ENCODE measurements at places on chromosomes 6 and 20.

- no peak for DNase-seq
Observed at GRCh38 chr20:33518071-33518470, 28.2 kb downstream of the CBFA2T2 start.

GRCh38 chr6:155473741-155474140 is 18.1 kb upstream of the NOX3 start:
- DNase-seq: no peak

DNA sequence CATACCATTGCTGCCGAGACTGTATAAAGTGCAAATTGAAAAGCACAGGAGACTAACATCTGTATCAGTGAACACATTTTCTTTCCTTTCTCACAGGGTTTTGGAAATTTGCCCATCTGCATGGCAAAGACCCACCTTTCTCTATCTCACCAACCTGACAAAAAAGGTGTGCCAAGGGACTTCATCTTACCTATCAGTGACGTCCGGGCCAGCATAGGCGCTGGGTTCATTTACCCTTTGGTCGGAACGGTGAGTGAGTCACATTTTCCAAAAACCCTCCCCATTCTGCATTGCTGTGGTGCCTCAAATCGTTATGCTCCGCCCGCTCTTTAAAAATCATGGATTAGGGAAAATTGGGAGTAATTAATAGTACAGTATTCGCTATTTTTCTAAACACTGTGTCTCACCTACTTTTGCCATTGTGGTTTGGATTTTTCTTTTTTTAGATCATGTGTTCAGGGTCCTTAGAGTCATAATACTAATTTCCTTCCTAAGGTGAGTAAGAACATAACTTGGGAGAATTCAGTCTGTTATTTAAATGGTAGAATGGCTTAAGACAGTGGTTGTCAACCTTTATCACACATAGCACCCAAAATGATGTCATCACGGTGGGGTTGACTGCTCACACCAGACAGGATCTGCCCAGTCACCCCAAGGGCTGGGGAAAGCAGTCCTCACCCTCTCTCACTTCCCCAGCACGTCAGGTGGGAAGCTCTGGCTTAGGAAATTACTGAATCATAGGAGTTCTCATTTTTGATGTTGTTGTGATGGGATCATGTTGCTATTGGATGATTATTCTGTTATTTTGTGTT is 171.6 kb downstream of the MTHFD1L start:
- DNase-seq: peak; percentile 42

DNA sequence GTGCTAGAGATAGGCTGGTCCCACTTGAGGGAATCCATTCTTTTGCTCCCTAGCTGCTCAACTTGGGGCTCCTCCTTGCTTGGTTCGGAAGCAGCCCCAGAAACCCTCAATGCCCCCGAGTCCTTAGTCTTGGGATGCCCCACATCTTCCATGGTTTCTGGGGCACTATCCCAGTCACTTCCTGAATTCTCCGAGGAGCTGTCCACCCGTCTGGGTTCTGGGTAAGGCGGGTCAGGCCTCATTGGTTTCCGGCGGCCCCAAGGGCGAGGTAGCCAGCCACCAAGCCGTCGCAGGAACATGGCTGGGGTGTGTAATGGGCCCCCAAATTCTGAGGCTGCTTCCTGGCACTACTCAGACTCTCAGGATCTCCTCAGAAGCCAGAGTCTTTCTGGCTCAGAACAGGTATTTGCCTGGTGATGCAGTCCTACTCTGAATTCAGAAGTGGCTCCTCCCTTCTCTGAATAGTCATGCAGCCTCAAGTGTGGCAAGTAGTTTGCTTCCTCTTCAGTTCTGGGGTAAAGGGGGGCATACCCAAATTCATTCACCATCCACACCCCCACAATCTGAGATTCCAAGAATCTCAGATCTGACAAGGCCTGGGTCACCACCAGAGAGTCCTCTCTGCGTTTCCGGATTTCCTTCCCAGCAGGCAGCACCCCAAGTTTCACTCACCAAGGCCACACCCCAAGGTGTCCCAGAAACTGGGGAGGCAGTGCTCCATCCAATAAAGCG is 763 bp downstream of the C6orf47 start:
- peak; percentile 54 for DNase-seq

DNA sequence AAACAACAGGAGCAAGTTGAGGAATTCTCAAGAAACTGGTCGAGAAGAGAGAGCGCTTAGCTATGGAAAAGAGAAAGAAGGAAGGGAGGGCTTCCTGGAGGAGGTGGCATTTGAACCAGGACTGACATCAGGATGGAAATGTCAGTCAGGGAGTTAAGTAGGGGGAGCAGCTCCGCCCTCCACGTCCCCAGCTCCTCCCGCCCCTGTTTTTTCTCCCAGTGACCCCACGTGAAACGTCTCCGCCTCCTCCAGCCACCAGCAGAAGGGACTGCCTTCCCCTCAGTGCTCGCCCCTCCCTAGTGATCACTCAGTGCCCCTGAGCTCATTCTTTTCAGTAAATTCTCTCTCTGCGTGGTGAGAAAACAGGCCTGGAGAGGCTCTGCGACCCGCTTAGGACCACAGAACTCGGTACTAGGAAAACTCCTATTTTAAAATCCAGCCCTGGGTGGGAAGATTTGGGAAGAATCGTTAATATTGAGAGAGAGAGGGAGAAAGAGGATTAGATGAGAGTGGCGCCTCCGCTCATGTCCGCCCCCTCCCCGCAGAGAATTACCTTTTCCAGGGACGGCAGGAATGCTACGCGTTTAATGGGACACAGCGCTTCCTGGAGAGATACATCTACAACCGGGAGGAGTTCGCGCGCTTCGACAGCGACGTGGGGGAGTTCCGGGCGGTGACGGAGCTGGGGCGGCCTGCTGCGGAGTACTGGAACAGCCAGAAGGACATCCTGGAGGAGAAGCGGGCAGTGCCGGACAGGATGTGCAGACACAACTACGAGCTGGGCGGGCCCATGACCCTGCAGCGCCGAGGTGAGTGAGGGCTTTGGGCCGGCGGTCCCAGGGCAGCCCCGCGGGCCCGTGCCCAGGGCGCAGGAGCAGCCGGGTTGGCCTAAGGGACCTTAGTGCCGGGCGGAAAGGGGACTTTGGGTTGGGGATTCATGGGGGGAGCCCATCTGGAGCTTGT is 4.6 kb downstream of the HLA-DPB1 start:
- peak; percentile 51 for DNase-seq

- DNase-seq: no peak
Observed at GRCh38 chr6:135505648-135506047, 8.1 kb upstream of the AHI1 start.

DNA sequence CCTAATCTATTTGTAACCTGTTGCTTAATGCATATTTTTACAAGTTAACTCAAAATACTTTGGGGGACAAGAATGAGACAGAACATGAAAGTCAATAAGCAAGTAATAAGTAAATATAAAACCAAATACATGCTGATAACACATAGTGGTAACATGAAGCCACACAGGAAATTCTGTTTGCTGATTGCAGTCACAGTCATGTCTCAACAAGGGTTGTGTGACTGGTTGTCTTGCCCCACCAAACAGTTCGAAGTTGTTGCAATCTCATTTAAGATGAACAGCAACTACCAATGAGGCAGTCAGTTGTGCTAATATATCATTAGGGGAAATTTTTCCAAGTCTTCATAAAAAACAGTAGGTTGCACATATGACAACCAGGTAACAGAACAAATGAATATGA is 14.5 kb downstream of the CD24 start:
- DNase-seq: no peak

GRCh38 chr6:66931787-66932186 is 1224.8 kb upstream of the EYS start:
- DNase-seq: no peak

DNA sequence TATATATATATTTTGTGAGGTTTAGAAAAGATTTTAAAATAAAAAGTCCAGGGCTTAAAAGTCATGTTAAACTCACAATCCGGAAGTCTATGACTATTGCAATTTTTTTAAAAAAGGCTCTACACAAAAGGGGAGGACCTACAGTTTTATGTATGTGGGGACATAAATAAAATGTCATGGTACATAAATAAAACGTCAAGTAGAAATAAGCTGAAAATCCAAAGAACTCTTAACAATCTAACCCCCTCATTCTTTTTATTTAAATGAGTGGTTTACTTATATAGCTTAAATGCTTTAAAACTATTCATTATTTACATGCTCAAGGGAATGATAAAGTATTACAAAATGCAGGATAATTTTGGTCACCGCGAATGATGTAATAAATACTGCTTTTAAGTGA is 36.2 kb downstream of the STX7 start:
- DNase-seq: no peak

- no peak for DNase-seq
Observed at GRCh38 chr6:128307671-128308070, 212.7 kb downstream of the PTPRK start.

DNA sequence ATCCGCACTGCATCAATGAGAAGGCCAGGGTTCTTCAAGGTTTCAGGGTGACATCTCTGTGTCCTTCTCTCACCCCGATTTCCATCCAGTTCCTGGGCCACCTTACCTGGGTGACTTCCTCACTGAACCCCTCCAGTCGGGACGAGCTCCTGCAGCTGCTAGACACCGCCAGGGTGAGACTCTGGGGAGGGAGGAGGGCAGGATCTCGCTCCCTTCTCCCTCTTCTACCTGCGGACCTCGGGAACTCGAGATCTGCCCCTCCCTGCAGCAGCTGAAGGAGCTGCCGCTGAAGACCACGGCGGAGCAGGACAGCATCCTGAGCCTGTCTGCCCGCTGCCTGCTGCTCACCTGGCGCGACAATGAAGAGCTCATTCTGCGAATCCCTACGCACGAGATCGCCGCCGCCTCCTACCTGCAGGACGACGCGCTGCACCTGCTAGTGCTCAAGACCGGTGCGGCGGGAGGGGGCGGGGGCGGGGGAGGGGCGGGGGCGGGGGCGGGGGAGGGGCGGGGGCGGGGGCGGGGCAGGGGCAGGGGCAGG is 7.5 kb downstream of the CCM2L start:
- DNase-seq: no peak

- DNase-seq: no peak
Observed at GRCh38 chr6:95742767-95743289, 165.5 kb downstream of the MANEA start.

DNA sequence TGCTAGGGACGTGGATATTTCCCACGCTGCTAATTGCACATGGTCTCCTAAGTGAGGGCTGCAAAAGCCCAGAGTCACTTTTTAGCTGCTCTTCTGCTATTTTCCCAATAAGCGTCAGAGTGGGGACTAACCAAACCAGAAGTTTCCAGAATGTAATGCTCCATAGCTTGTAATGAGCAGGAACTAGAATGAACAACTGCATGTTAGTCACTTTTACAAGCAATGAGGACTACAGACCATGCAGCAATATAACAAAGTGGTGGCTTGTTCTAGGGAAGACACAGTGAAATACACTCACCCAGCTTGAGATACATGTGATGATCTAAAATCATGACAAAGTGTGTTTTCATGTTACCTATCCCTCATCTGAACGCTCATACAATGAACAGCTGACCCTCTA is 314.1 kb upstream of the SGK1 start:
- DNase-seq: peak; percentile 53

GRCh38 chr6:147158881-147159280 is 45.3 kb upstream of the STXBP5 start:
- DNase-seq: no peak

GRCh38 chr6:54697424-54697823 is 149.1 kb upstream of the FAM83B start:
- no peak for DNase-seq

DNA sequence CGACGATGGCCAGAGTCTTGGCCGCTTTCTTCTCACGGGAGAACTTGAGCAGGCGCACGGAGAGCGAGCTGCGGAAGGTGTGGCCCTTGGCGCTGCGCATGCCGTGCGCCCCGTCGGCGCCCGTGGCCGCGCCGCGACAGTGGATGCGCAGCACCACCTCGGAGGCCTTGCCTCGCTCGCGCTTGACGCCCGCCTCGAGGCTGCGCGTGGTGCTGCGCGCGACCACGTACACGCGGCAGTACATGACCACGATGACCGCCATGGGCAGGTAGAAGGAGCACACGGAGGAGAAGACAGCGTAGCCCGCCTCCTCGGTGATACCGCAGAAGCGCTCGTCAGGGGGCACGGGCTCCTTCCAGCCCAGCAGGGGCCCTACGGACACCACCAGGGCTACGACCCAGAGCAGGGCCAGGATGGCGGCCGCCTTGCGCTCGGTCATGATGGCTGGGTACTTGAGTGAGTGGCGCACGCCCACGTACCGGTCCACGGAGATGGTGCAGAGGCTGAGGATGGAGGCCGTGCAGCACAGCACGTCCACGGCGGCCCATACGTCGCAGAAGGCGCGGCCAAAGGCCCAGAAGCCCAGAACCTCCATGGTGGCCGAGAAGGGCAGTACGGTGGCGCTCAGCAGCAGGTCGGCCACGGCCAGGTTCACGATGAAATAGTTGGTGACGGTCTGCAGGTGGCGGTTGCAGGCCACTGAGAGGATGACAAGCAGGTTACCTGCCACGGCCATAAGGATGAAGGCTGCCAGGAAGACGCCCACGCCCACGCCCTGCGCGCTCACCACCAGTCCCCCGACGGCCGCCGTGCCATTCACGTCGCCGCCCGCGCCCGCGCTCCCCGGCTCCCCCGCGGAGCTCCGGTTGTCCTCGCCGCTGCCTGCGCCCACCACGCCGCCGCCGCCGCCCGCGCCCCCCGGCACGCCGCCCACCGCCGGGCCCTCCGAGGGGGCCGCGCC is 232.8 kb upstream of the RNF24 start:
- DNase-seq: no peak

- no peak for DNase-seq
Observed at GRCh38 chr20:48653706-48654051, 174.1 kb downstream of the PREX1 start.

DNA sequence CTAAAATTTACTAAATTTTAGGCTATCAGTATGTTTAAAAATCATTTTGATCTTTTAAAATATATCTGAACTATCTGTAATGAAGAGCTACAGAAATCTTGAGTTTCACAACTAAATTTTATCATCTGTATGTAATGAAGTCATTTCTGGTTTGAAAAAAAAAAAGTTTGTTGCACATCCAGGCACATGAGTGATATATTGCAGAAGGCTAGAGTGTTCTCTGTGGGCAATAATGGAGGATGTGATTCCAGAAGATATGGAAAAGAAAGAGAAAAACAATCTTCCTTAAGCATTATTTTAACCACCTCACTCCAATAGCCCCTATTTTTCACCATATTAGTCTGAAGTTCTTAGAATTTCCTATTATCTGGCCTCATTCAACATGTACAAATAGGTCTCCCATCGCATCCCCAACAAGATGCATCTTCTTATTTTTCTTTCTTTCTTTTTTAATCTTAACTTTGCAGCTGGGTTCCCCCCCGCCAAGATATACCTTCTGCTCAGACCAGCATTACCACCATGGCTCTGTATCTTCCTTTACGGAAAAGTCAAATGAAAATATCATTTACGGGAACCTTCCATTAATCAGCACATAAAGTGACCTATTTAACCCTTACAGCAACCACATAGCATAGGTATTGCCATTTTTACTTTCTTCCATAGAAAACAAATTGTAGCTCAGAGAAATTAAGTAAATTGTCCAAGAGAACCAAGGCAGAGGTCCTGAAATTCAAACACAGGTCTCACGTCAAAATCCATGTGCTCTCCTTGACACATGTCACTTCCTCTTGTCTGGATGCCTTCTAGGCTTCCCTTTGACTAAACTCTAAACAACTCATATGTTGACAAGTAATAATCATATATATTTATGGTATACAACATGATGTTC is 116.9 kb downstream of the KIF13A start:
- DNase-seq: peak; percentile 56
